ENCODE measurements at places on chromosomes 16 and 17.

DNA sequence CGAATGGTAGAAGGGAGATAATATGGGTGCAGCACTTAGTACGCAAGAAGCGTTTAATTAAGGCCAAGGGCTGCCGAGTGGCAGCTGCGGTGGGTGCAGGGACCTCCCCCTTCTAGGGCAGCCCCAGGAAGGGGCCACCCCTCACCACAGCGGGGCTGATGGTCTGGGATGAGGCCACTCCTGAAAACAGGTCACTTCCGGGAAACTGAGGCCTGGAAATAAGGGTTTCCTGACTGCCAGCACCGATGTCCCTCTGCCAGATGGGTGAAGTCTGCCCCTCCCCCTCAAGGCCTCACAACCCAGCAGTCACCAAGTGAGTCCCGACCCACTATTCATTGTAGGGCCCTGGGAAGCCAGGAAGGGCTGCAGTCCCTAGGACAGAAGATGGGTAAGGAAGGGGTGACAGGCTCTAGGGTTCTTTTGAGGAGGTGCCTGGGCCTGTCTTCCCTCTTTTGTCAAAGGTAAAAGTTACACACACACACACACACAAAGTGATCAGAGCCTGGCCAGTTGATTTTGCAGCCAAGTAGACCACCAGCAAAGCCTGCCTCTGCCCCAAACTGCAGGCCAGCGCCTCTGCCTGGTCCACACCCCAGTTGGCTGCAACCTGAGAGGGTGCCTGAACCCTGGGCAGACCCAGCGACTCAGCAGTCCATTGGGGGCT lies 12.5 kb downstream of the SREBF1 start:
- no peak for DNase-seq

- DNase-seq, result no peak
Observed at GRCh38 chr17:19646788-19647696, 1.5 kb upstream of the ALDH3A2 start.

DNA sequence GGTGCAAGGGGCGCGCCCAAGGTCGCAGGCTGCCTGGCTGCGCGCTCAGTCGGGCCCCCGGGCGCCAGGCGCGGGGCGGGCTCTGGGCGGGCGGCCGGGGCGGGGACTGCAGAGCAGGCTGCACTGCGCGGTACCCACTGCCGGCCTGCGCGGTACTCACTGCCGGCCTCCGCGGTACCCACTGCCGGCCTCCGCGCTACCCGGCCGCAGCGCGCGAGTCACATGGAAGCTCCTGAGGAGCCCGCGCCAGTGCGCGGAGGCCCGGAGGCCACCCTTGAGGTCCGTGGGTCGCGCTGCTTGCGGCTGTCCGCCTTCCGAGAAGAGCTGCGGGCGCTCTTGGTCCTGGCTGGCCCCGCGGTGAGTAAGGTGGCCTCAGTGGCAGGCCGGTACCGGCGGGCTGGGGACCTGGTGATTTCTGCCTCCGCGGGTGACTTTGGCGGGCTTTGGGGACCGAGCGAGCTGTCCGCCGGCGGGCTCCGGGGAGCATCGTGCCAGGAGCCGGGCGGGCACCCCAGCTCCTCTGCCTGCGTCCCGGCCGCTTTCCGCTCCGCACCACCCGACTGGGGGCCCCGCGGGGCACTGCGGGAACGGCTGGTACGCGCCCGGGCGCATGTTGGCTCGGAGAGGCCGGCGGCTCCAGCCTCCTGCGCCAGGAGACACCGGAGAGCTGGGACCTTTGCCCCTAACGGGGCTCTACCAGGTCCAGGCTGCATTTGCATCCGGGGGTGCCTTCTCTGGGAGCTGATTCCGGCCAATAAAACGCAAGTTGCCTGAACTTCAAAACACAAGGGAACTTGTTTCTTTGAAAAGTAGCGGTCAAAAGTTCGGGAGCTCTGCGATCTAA lies at the start of gene SLC47A1:
Gene SLC47A1 (plus strand): TSS at position 137 of the 844 bp plus-strand sequence. CDS start 86 bp downstream, at position 223.
- no peak for DNase-seq

- DNase-seq, result no peak
Observed at GRCh38 chr17:72403713-72404209, 282.9 kb downstream of the SOX9 start.

- no peak for DNase-seq
Observed at GRCh38 chr17:68955181-68955841, at the start of gene ABCA8. TSS of gene ABCA8 (minus strand) at chr17:68955392. CDS start at chr17:68942034, 13,358 bp downstream.

DNA sequence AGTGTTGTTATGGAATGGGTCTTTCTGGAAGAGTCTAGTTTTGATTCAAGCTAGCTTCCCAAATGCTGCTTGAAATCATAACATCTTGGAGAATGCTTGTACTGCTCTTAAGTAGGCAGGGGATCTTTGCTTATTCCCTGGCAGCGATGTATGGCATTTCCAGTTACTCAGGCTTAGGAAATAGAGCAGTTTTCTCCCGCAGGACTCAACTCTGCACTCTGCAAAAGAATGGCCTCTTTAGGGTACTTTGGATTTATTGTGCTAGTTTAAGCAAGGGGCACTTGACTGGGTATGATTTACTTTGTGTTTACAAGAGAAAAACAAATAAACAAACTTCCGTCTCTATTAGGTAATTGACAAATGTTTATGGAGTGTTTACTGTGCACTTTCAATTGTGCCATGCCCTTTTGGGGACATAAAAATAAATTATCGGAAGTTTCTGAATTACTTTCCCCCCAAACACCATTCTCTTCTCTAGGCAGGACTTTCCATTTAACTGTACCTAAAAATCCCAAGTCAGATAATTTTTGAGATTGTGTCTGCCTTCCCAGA lies 164.0 kb downstream of the MAP2K6 start:
- DNase-seq, result no peak

GRCh38 chr16:78198288-78198687 lies 98.8 kb downstream of the WWOX start:
- DNase-seq, result no peak

- no peak for DNase-seq
Observed at GRCh38 chr16:68473358-68474070, 25.2 kb upstream of the SMPD3 start.

DNA sequence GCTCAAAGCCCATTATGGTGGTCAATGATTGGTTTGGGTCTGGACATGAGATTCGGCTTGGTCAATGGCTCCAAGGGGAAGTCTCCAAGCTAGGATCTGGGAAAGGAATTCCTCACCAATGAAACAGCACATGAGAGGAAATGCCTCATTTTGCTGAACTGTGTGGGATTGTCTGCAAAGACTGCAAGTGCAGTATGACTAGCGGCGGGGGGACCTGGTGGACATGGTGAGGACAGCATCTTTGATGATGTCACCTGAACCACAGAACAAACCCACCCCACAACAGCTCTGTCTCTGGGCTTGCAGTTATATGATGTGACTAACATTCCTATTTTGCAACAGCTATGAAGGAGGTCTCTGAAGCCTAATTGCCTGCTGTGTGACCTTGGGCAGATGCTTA lies 50.6 kb upstream of the NKD1 start:
- no peak for DNase-seq

DNA sequence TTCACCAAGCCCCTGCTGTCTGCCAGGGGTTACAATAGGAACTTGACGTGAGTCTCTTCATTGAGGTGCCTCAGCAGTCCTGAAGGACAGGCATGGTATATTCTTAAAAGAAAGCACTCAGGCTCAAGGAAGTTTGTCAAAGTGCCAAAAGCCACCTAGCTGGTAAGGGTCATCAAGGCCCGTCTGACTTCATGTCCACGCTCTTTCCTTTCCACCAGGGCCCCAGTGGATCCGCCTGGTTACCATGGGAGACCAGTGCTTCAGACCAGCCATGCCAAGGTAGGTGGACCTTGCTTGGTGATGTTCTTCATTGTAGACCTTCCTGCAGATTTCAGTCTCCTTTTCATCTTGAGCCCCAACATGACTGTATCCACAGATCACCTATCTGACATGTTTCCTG lies 27.6 kb upstream of the CCL1 start:
- no peak for DNase-seq

GRCh38 chr17:62064791-62065563 lies at the start of gene MED13:
TSS of gene MED13 (minus strand) at chr17:62065278. CDS start at chr17:62065205, 73 bp downstream.
- DNase-seq, result peak; percentile 61

GRCh38 chr17:792277-792676 lies 10.1 kb downstream of the MRM3 start:
- DNase-seq, result no peak

DNA sequence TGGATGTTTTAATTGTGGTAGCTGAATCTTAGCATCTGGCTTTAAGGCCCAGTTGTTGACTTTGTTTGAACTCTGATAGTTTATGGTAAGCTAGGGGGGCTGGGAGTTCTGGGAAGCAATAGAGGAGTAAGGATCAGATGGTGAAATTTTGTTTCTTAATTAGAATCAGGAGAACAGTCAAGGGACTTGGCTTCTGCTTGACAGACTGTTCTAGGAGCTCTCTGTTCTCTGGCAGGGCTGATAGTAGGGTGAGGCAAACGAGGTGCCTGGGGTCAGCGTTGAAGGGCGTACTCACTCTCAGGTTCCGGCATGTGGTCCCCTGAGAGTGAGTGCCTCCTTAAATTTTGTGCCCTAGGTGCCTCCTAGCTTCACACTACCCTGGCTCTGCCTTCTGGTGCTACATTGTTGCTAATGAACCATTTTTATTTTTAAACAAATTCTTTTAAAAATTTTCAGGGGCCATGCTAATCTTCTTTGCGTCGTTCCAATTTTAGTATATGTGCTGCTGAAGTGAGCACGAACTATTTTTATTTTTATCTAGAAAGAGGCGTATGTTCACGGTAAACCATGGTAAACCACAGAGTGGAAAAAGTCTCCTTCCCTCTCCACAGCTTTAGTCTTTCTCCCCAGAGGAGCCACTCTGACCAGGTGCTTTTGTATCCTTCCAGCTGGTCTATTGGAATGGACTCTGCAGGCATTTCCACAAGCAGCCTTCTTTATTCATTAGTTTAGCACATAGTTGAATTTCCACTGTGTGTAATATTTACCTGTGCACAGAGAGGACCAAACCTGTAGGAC lies 19.7 kb downstream of the SLC7A6 start:
- DNase-seq, result no peak

DNA sequence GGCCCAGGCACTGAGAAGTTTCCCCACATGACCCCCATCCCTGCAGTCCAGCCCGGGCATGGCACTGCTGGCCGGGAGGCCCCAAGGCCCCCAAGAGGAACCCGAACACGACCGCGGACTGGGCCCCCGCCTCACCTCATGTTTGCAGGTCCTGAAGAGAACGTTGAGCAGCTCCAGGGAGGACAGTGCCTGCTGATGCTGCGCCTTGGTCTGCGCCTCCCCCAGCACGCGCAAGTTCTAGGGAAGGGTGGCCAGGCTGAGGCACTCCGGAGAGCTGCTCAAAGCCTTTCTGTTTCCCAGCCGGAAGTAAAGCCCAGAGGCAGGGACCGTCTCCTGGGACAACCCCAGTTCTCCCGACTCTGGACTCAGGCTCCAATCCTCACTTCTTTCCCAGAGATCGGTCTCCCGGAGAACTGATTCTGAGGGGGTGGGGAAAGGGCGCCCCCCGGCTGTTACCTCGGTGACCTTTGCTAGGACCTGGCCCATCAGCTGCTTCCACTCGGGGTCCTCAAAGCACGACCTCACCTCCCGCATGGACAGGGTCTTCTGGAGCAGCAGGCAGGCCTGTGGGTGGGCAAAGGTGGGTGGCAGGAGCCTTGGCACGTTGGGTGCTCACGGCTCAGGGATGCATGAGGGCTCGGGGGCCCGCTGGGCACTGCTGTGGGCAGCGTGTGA lies 13.7 kb downstream of the MYBBP1A start:
- no peak for DNase-seq

DNA sequence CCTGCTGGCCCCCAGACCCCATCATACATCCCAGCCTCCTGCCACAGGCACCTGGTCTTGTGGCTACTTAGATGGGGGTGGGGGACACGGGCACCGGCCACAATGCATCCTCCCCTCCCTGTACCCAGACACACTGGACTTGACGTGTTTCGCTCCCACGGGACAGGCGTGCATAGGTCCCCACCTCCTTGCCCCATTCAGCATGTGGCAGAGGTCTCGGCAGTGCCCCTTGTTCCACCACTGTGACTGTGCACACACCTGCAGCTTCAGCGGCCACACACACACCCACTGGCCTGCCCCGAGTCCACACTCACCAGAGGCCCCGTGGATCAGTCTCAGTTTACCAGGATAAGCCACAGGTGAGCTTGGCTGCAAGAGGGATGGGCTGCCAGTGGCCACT lies 109.6 kb downstream of the ENGASE start:
- DNase-seq, result no peak

DNA sequence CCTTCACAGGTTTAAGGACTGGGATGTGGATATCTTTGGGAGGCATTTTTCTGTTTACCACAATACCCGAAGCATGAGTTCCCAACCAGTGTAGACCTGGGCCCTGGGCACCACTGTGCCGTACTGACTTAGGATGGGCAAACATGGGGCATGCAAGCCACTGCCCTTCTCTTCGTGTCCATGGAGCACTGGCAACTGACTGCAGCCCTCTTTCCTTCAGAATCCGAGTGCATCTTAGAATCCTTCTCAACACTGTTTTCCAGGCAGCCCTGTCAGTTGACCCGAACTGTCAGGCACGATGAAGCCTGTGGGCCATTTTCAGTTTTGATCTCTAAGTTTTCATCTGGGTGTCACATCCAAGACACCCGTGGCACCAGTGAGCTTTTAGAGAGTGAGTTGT lies 59.2 kb downstream of the SHISA6 start:
- DNase-seq, result no peak

- no peak for DNase-seq
Observed at GRCh38 chr16:81449899-81450608, 5.4 kb downstream of the CMIP start.

- no peak for DNase-seq
Observed at GRCh38 chr16:79756571-79756970, 156.0 kb upstream of the MAF start.

GRCh38 chr17:1091190-1091534 lies 88.6 kb downstream of the ABR start:
- no peak for DNase-seq

DNA sequence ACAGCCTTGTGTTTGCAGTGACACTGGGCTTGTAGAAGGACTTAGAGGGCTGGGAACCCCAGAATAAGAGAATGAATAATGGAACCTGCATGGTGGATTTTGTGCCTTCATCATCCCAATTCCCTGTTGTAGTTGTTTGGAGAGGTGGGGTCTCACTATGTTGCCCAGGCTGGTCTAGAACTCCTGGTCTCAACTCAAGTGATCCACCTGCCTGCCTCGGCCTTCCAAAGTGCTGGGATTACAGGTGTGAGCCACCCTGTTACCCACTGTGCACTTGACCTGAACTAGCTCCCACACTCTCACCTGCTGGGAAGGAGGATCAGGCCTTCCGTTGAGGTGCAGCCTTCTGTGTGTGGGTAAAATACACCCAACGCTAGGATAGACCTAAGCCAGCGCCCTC lies 55.4 kb downstream of the RAP1GAP2 start:
- no peak for DNase-seq

DNA sequence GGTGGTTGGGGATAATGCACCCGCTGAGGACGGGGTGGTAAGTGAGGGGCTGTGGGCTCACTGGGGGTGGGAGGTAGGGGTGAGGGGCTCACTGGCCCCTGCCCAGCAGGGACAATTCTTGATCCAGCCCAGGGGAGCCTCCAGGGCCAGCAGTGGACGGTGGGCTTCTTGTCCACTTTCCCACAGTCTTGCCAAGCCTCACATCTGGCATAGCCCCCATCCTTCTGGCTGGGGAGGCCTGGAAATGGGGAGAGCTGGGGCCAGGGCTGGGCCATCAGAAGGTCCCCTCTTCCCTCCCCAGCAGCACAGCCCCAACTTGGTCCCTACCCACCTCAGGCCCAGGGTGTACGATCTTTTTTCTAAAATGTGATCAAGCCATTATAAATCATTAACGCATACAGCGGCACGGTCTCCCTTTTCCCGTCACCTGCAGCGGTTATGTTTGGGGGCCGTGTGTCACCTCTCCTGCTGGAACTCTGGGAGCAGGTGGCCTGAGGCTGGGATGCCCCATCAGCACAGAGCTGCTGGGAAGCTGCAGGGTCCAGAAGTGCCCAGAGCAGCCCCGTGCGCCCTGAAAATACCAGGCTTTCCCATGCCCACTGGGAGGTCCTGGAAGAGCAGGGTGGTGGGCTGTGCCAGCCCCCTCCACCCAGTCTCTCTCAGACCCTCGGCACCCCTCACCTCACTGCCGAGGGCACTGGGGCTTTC lies 7.2 kb upstream of the SETD6 start:
- no peak for DNase-seq

All from T-helper 1 cell (primary cell).